ENCODE measurements at places on chromosomes 12 and 14.

DNA sequence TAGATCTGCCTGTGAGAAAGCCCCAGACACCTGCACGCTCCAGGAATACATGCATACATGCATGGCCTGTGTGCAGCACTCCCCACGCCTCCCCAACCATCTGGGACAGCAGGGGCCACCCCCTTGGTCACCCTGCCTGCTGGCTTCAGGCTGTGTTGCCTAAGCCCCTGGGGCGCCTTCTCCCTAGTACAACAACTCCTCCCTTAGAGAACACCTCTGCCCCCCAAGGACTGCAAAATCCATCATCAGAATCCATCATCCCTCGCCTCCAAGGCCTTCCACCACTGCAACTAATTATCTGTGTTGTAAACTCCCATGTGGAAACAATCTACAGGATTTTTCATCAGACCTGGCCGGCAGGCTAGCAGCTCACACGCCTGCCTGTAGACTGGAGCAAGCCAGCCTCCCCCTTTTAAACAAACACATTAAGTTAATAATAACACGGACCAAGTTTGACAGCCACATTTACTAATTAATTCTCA lies 36.8 kb downstream of the ZFP36L1 start:
- DNase-seq, result no peak

- peak; percentile 87 for DNase-seq
Measured at GRCh38 chr14:27392153-27392552, 794.3 kb upstream of the NOVA1 start.

DNA sequence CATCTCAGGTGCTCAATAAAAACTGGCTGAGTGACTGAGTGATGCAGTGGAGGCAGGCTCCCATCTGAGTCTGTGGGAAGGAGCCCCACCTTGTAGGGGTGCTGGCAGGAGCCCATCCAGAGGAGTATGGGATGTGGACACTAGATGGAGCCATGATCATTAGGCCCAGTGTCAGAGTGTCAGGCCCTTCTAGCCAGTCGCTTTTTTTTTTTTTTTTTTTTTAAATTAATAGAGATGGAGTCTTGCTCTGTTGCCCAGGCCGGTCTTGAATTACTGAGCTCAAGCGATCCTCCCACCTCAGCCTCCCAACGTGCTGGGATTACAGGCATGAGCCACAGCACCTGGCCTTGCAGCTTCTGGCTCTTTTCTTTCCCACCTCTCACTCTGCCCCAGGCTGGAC lies 11.5 kb downstream of the RITA1 start:
- DNase-seq, result peak; percentile 80

DNA sequence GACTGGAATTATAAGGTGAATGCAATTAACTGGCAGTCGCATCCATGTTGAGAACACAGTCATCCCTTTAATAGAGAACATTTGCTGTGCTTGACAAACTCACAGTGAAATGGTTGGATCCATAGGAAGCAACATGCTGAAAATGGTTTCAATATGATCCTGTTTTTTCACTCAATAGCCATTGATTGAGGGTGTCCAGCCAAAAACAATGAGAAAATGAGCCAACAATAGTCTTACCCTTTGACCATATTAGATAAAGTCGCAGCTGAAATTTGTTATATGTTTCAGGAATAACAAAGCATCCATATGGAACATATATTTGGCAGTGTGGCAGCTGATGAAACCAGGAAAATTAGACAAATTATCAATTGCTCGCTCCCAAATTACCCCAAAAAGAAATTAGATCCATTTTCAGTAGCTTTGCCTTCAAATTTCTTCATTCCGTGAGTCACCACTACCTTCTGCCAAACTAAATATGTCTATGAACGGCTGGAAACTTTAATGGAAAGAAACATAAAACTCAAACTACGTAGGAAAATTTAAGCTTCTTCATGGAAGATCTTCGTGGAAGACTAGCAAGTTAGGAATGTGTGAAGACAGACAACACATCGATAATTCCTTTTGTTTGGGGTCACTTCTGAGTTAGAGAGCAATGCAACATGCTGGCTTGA lies 17.4 kb downstream of the IGF1 start:
- DNase-seq, result peak; percentile 42

DNA sequence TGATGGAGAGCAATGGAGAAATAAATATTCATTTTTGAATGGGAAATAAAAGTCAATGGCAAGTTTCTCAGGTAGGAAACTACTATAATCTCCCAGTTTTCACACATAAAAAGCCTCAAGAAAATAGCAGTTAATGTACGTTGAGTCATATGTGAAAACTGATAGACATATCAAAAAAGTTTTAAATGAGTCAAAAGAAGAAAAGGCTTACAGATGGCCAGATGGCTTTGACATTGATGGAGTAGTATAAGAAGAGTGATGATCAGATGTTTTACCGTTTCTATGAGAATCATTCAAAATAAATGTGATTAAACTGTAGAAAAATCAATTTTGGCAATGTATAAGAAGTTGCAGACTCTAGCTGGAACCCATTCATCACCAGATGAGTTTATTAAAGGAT lies 97.8 kb downstream of the LLPH start:
- DNase-seq, result no peak

GRCh38 chr12:7092229-7092985 lies at the start of gene C1R:
Gene C1R (minus strand): TSS chr12:7092445. CDS start chr12:7092388, 57 bp downstream.
- DNase-seq, result peak; percentile 90

DNA sequence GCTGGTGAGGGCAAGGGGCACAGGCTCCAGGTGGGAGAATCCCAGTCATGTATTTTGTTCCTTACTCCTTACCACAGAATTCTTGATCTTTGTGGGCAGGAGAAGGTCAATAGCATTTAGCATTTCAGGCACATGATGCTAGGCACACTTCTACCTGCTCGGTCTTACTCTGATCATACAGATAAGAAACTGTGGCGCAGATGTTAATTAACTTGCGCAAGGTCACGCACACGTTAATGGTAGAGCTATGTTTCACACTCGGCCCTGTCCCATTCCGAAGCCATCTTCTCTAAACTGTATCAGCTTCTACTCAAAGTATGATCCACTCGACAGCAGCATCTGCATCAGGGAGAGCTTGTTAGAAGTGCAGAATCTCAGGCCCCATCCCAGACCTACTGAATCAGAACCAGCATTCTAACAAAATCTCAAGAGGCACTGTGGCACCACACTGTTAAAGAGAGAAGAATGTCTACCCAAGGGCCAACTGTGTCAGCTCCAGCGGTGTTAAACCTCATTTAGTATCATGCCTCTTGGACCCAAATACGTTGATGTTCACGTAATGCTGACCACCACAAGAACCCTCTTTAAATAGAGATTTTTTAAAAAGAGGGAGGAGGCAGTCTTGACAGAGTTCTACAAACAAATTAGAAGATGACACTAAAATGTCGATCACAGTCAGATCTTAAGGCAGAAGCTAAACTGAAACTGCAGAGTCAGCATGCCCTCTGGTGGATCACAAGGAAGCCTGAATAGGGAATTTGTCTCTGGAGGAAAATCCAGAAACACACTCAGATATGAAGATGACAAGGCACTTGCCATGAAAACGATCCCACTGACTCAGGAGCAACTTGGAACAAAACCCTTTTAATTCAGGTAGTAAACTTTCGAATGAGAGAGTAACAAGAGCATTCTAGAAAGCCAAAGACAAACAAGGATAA lies 7.3 kb downstream of the STXBP6 start:
- DNase-seq, result peak; percentile 59

- no peak for DNase-seq
Measured at GRCh38 chr12:64268409-64268808, 46.3 kb upstream of the KICS2 start.

DNA sequence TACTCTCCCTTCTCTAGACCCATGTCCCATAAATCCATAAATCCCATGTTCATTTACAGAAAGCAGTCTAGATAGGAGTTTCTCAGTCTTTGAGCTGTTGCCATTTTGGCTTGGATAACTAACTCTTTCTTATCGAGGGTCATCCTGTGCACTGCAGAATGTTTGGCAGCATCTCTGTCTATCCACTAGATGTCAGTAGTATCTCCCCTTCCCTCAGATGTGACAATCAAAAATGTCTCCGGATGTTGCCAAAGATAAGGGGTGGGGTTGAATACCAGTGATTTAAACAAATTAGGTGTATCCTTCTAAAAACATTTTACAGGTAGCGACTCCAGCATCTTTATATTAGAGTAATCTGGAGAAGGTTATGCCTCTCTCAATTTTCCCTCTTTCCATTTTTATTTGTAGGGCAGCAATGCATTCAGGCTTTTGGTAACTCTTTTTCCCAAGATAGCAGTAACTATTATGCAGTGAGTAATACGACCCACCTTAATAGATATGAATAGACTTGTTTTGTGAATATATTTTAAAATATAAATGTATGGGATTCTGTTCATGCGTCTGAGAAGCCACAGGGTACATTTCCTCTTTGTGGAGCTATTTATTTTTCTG lies 100.7 kb downstream of the LRRK2 start:
- peak; percentile 22 for DNase-seq

DNA sequence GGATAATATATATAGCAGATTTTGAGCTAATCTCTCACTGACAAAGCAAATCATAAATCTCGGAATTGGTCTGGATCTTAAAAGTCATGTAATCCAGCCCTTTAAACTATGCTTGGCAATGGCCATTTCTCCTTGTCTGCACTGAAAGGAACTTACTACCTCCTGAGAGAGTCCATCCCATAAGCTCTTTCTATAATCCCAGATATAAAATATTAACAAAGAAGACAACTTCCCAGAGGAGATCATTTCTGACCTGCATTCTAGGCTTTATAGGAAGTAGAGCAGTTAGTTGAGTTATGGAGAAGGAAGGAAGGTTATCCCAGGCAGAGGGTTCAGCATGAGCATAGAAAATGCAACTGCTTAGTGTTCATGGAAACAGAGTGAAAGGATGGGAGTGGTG lies 99.7 kb downstream of the TMEM117 start:
- DNase-seq, result no peak

GRCh38 chr12:48863291-48863690 lies 2.4 kb downstream of the RND1 start:
- no peak for DNase-seq

GRCh38 chr14:94663965-94664704 lies 51.9 kb downstream of the SERPINA3 start:
- DNase-seq, result no peak

DNA sequence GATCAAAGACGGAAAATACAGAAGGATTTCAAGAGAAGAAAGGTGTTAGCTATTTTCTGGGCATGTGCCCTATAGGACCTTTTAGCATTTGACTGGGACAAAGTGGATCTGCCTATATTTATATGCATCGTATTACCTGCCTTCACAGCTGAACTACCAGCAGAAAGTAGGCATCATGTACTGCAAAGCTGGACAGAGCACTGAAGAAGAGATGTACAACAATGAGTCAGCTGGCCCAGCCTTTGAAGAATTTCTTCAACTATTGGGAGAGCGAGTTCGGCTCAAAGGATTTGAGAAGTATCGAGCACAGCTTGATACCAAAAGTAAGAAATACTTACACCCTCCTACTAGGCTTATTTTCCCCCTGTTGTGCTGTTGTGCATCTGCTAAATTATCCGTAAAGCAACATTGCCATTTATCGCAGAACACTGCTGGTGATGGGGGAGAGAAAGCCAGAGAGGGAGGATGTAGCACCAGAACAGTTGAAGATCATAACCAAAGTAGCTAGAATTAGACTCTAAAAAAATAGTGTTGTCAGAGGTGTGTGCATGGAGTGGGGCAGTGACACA lies 282.0 kb upstream of the RGS6 start:
- DNase-seq, result no peak

- no peak for DNase-seq
Measured at GRCh38 chr12:104694161-104694560, 237.4 kb downstream of the CHST11 start.

DNA sequence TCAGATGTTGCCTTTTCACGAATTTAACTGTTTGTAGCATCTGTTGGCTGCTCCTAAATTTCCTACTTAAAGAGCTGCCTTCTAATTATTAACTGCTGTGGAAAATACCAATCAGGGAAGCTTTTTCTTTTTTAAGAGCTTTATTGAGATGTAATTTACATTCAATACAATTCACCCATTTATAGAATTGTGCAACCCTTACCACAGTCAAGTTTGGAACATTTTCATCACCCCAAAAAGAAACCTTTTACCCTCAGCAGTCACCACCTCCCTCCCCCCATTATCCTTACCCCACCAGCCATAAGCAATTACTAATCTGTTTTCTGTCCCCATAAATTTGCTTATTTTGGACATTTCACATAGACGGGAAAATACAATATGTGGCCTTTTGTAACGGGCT lies 1.4 kb downstream of the PCNX4 start:
- DNase-seq, result no peak

DNA sequence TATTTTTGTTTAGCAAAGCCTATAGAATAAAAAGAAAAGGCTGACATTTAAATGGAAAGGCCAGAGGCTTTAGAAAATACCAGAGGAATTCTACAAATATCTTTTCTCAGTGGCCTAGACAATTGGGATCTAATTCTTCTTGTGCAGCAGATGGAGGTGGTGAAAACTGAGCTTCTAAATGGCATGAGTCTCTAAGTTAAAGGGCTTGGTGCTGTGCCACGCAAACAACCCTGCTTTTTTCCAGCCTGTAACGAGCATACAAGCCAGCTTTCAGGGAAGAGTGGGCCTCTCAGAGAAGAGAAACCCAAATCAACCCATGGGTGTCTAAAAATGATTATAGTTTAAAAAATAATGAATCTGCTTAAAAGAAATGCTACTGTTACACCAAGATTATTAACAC lies 237.9 kb upstream of the NAV3 start:
- DNase-seq, result no peak

DNA sequence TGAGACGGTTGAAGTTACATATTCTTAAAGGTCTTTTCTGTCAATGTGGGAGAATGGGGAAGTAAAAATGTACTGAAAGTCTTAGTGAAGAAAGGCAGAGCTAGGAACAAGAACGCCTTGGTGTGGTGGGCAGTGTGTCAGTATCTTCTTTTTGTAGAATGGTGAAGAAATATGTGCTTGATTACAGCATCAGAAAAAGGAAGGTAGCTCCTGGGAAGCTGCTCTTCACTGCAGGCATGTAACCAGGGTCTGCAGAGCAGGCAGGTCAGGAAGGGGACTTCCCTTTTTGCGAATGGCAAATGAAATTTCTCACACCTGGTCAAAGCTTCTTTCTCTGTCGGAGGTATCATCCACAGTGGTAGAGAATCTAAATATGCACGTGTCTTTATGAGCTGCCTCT lies 226.2 kb downstream of the ADAMTS20 start:
- DNase-seq, result no peak

- DNase-seq, result no peak
Measured at GRCh38 chr12:51080136-51080535, 3.3 kb downstream of the CSRNP2 start.

DNA sequence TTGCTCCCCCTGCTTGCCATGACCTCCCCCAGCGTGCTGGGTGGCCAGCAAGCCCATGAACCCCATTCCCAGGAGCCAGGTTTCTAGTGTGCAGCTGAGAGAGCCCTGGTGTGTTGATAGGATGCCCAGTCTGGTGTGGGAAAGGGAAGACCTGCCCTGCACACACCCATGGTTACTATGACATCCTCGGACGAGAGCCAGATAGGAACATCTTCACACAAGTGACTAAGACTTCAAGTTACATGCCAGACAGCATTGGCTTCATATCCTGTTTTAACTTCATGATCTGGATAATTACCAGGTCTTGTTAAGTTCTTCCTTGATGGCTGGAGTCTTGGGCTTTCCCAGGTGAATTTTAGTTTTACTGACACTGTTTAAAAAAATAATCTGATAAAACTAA lies 196.6 kb upstream of the EGLN3 start:
- no peak for DNase-seq

GRCh38 chr12:79121486-79121885 lies 256.9 kb downstream of the SYT1 start:
- DNase-seq, result no peak

All from fibroblast of skin of back (primary cell).